Stimulated activated CD8-positive, alpha-beta memory T cell treated with anti-CD3 and anti-CD28 coated beads, Interleukin-7, amount 100 ng/mL, for 1 hour (primary cell): ENCODE measurements at places on chromosomes 5 and 9.

- no peak for DNase-seq
Measured at GRCh38 chr5:98454904-98455303, 318.6 kb upstream of the RGMB start.

DNA sequence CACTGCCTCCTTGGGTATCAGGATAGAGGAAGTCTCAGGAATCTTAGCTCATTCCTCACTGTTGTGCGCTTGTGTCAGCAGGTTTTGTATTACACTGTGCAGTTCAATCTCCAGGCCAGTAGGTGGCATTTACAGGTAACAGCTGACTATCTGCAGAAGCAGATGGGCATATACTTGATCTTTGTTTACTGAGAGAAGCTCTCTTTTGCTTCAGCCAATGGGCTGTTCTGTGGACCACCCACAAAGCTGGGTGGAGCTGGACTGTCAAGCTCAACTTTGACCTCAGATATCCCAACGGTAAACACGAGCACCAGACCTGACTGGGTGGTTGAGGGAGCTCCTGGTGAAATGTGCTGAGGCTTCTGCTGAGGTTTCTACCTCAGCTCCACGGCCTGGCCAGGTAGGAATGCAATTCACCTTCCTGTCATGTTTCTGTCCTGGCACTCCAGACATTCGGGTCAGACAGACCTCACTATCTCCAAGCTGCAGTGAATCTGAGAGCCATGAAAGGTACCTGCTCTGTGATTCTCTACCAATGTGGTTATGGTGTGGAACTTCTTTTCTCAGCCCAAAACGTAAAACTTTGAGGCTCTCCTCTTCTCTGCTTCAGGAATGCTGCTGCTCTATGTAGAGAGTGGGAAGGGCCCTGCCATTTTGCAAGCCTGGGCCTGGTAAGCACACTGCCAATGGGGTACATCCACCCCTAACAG, 167.9 kb upstream of the ACTBL2 start:
- no peak for DNase-seq

DNA sequence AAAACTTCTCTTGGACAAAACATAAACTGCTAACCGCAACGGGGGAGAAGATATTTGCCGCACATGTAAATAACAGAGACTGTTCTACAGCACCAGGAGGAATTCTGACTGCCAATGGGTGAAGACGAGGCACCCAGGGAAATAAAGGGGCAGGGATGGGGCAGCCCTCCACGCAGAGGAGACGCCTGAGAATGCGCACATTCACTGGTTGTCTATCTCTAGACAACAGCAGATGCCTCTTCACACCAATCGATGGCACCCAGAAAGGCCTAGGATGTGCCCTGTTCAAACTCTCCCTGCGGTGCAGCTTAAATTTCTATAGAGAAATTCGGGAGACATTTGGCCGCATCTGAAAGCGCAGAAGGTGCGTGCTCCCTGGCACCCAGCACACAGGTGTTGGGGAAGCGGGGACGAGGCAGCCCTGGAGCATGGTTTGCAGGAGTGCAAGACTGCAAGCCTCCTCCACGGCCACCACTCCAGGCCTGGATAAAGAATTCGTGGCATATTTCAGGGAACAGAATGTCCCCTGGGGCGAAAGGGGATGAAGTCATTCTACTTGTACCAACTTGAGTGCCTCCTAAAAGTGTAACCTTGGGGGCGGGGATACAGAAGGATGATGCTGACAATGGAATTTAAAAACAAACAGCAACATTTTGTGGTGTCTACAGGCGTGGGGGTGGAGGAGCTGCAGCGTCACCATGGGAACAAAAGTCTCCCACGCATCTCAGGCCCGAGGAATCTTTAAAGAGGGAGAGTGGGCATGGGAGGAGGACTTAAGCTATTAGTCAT, 6.3 kb upstream of the IRX2 start:
- DNase-seq: no peak

DNA sequence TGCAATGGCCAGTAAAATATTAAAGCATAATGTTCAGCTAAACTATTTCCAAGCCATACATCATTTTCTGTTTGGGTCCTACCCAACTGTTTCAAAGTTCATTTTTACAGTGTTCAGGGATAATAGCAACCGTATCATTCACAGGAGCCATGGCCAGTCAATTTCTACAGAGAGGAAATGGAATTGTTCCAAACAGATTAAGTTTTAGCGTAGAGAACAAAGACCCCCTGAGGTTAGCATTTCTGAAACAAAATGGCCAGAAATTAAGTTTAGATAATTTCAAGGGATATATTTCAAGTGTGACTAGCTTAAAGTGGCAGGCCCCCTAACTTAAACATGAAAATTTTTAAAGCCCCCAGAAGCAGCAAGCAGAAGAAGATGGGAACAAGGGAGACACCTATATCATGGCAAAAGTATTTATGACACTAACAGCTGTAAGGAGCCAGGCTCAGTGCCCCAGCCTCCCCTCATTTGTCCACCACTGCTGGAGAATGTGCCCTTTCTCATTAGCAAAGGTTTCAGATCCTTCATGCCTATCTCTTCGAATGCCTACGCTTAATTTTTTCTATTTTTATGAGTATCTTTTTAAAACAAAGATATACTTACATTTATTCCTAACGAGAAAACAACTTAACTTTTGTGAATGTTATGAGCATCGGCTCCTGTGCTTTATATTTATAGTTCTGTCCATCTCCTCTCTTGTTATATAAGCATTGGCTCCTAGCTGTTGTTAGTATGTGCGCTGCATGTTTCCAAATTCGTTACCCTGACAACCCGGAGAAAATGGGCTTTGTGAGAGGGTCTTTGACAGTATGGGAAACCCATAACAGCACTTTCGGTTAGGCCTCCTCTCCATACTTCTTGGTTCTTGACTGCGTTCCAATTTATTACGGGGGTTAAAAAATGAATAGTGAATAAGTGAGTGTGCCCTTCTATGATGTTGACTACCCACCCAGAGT, 116.3 kb downstream of the MED27 start:
- DNase-seq: no peak

GRCh38 chr5:147427521-147428401, 82.1 kb downstream of the DPYSL3 start:
- no peak for DNase-seq
